Breast epithelium (tissue), 4 donors: ENCODE measurements at places on chromosomes 7 and 10. TPM values are rescaled to one million over a fixed set of nuclear protein-coding genes. Genes with fewer than 3 reads are reported as not detected.

DNA sequence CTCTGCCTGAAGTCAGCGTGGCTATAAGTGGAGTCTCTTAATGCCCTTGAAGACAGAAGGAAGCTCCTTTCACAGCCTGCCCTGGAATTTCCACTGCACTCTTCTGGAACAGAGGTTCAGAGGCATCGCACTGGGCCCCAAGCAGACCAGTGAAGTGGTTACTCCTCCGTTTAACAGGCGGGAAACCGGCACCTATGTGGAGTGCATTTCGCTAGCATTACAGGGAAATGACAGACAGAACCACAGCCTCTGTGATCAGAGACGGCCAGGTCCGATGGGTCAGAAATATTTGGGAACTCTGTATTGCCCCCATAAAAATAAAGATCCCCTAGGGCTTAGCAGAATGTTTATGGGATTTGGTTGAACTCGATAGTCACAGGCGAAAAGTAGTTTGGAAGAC, 406.9 kb upstream of the PRKCQ start:
- no peak for DNase-seq

- no peak for DNase-seq
Measured at GRCh38 chr10:11712744-11713143, 29.4 kb upstream of the ECHDC3 start.

GRCh38 chr10:78777867-78778266, 290.9 kb upstream of the ZMIZ1 start:
- no peak for DNase-seq

GRCh38 chr7:51304729-51305128, 11.9 kb downstream of the COBL start:
- no peak for DNase-seq

DNA sequence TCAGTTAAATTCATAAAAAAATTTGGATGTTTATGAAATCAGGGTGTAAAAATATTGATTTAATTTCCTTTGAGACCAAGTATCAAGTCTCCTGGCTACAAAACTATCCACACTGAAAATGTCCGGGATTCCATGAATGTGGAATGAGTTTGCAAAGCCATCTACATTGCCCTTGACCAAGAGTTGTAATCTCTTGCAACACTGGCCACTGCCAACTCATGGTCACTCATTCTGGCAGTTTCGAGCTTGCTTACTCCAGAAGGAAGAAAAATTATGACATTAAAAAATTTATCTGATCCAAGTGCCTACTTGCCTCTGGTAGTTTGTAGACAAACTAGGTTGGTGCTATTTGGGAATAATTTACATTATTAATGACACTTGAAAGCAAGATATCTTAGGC, 84.2 kb downstream of the NPY start:
- no peak for DNase-seq

GRCh38 chr10:78321500-78321899, 287.8 kb downstream of the RPS24 start:
- DNase-seq, result no peak

DNA sequence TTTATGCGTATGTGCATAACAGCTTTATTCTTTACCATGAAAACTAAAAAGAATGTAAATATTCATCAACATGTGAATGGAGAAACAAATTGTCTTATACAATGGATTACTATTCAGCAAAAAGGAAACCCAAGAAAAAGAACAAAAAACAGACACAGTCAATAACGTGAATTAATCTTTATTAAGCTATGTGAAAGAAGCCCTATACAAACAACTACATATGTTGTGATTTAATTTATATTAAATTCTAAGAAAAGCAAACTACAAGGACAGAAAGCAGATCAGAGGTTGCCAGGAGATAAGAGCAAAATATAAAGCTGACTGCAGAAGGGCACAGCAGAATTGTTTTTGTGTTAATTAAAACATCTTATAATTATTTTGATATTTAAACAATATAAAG, 756.4 kb upstream of the MBL2 start:
- no peak for DNase-seq

DNA sequence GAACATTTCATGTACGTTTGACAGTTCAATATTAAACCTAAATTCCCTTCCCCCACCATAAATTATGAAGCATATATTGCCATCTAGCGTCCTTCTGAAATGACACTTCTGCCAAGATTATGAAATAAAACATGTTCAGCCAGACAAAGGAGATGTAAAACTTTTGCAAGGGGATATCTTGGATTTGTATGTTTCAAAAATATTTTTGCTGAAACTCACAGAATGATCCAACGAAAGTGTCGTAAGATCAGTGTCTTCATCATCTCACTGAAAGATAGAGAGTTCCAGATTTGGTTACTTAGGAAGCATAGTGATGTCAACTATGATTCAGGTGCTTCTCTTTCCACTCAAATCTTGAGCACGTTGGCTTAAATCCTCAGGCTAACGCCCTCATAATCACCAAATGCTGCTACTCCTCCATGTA, 904.3 kb downstream of the XPNPEP1 start:
- DNase-seq, result no peak

GRCh38 chr7:155674556-155674955, 30.1 kb downstream of the RBM33 start:
- DNase-seq, result no peak

SYT15 gene
- total RNA-seq, result 3.8 TPM

GNAT3 gene
- not detected for total RNA-seq

- no peak for DNase-seq
Measured at GRCh38 chr10:82464966-82465365, 590.0 kb downstream of the NRG3 start.

- DNase-seq, result no peak
Measured at GRCh38 chr7:71808115-71808514, 604.0 kb downstream of the CALN1 start.

IDI2 gene
- not detected for total RNA-seq

GRCh38 chr7:37481722-37482288, 33.1 kb upstream of the ELMO1 start:
- no peak for DNase-seq

GRCh38 chr10:5956146-5956936, 21.0 kb downstream of the IL15RA start:
- no peak for DNase-seq

DNA sequence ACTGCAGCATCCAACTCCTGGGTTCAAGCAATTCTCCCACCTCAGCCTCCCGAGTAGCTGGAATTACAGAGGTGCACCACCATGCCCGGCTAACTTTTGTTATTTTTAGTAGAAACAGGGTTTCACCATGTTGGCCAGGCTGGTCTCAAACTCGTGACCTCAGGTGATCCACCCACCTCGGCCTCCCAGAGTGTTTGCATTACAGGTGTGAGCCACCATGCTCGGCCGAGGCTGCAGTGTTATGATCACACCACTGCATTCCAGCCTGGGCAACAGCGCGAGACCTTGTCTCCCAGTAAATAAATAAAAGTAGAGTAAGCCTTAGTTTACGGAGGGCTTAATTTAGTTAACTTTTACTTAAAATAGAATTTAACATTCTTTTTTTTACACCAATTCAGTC, 23.7 kb upstream of the IGF2BP3 start:
- no peak for DNase-seq

DNA sequence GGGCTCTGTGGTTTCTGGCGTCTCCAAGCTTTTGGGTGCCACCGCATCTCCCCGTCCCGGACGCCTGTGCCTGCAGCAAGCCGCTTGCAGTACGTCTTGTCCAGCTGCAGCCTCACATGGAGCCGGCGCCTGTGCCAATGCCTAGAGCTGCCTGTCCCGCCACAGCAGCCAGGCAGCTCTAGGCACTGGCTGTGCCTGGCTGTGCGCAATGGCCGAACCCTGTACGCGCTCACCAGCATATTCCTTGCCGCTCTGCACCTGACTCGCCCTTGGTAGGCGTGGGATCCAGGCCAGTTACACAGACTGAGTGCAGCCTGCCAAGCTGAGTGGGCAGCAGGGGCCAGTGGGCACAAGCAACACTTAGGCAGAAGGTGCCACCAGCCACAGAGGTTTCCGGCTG, 381.2 kb upstream of the SORCS1 start:
- DNase-seq, result no peak

- DNase-seq, result no peak
Measured at GRCh38 chr7:115559877-115560276, 470.7 kb downstream of the TFEC start.

- no peak for DNase-seq
Measured at GRCh38 chr10:55329796-55330195, 528.8 kb upstream of the PCDH15 start.

TMEM229A gene
- not detected for total RNA-seq

DNA sequence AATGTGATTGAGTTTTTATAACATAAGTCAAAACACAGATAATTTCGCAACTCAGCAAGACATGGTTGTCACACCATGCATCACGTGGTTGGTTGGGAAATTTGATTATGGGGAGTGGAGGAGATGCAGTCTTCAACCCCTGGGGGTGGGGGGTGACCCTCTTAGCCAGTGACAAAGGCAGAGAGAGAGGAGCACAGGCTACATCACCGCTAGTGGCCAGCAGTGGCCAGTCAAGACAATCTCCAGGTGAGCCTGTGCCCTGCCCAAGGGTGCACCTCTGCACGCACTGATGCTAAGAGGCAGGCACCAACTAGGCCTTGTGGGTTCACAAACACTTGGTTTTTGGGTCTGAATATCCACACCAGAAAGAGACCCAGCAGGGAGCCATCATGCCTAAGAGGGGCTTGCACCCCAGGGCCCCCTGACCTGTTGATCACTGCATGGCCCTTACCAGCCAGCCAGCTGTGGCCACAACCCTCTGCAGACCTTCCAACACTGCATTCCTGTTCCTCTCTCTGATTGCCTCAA, 244.4 kb downstream of the FANK1 start:
- no peak for DNase-seq

GRCh38 chr10:28113202-28113601, 114.3 kb upstream of the ODAD2 start:
- no peak for DNase-seq

DNA sequence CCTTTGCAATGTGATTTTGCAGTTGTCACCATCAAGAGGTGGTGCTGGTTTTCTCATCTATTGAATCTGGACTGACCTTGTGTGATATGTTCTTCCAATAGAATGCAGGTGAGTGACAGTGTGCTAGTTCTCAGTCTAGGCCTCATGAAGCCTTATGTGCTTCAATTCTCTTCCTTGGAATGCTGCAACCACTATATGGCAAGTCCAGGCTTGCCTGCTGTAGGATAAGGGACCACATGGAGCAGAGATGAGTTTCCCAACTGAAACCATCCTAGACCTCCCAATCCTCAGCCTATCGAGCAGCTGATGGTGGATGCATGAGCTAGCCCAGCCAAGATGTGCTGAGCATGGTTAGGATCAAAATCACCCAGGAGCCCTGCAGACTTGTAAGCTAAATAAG, 32.6 kb upstream of the ARHGAP21 start:
- DNase-seq, result no peak

GRCh38 chr7:106180721-106181120, 68.6 kb upstream of the SYPL1 start:
- peak; percentile 91 for DNase-seq

DNA sequence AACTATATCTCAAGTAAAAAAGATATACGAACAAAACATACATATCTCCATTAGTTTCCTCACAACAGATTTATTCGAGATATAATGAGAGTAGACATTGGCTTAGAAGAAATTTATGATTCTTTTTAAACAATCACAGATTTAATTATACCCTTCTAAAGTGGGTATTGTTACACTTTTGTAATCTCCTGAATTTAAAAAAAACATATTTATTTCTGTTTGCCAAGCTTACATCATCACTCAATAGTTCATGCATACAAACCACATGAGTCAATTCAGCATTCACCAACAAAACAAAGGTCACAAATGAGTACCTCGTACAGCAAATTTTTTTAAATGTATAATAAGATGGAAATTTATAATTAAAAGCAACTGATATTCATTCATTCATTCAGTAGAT, 17.6 kb downstream of the LRRN3 start:
- no peak for DNase-seq

- no peak for DNase-seq
Measured at GRCh38 chr7:29177963-29178600, 16.5 kb upstream of the CHN2 start.

DNA sequence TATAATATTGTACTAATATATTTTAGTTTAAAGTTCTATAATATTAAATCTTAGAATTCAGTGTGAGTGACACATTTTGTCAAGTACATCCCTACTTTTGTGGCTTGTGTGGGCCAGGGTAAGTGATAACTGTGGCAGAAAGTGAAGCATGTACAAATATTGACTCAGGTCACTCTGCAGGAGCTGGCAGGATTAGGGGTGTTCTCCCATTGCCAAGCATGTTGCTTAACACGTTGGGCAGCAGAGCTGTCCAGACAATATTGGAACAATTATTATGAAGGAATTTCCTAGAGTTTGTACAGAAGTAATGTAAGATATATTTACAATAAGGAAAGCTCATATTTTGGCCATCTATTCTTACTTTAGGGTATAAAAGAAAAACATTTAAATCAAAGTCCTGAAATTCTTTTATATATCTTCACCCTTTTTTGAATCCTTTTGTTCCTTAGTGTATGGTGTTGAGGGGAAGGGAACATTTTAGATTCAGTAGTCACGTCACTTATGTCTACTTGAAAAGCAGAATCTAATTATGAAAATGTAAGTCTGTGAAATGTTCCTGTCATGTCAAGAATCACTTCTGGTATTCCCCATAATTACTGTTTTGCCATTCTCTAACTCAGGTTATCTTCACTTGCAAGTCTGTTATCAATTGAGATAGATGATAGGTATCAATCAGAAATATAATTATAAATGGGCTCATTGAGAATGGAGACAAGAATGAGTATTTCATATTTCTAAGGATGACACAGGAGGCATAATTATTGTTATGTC, 4.0 kb downstream of the HDAC9 start:
- no peak for DNase-seq

DNA sequence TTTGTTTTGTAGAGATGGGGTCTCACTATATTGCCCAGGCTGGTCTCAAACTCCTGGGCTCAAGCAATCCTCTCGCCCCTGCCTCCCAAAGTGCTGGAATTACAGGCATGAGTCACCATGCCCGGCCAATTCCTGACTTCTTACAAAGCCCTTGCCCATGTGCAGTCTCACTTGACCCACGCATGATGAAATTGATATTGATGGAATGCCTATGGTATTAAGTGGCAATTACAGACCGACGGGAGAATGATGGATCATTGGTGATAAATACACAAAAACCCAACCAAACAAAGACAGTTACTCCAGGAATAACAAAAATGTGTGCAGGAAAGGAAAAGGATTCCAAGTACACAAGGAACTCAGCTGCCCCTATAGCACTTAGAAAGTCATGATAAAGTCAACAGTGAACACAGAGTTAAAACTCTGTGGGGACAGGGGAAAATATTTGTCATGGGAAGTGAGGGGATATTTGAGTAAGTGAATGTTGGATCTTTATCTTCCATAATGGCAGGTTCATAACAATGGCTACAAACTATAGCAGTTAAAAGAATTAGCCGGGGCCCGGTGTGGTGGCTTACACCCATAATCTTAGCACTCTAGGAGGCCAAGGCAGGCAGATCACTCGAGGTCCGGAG, 21.6 kb downstream of the HIP1 start:
- DNase-seq, result no peak

- DNase-seq, result no peak
Measured at GRCh38 chr10:96984541-96985131, 152.5 kb downstream of the LCOR start.

GRCh38 chr7:46009211-46009610, 88.1 kb upstream of the IGFBP3 start:
- DNase-seq, result no peak

PTF1A gene
- not detected for total RNA-seq

COBL gene
- 37.3 TPM for total RNA-seq
